ENCODE measurements at places on chromosomes 6 and 20.

DNA sequence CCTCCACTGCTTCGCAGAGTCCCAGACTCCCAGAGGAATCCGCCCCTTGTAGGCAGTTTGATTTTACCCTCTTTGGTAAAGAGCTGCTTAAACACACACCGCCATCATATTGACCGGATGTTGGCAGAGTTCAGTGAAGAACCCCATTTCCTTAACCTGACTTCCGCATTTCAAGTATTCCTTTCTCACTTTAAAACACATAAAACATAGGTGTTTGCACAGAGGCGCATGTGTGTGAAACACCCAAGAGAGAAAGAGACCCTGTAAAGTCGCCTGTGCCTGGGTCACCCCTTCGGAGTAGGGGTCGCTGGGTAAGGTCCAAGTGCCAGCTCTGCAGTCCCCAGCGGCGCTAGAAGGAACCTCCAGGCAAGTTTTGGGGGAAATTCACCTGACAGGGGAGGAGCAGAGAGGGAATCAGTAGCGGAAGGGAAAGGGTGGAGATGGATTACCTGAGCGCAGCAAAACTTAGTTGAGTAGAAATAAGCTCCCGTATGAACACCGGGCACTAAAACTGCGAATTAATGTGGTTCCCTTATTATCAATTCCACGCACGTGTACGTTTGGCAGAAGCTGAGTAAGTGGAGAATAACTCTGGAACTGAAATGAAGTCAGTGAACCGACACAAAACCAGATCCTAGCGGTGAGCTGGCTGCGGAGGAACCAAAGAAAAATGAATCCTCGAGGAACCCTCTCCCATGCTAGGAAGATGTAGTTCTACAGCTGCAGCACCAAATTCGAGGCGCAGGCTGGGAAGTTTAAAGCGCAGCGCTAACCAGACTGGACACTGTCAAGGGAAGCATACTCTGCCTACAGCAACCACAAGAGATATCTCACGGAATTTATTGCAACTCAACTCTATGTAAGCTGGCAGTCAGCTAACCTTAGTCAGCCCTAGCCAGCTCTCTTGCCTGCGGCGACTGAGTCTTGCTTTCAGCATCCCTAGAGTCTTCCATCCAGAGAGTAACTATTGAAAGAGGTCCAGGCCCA, 3.5 kb upstream of the HTR1B start:
- DNase-seq = no peak

DNA sequence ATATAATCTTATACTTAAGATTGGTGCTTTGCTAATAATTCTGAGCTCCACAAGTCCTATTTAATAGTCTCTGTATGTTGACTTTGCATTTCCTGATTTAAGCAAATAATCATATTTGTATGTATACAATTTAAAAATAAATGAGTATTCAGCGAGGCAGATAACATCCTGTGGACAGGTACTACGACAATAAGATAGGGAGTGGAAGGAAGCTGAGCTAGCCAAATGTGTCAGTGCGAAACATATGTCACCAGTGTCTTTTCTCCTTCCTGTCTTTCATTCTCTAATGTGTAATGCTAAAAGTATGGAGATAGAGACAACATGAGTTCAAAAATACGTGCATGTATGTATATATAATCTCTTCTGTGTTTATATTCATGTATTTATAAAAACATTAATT, 359.6 kb upstream of the KCNQ5 start:
- DNase-seq = no peak

DNA sequence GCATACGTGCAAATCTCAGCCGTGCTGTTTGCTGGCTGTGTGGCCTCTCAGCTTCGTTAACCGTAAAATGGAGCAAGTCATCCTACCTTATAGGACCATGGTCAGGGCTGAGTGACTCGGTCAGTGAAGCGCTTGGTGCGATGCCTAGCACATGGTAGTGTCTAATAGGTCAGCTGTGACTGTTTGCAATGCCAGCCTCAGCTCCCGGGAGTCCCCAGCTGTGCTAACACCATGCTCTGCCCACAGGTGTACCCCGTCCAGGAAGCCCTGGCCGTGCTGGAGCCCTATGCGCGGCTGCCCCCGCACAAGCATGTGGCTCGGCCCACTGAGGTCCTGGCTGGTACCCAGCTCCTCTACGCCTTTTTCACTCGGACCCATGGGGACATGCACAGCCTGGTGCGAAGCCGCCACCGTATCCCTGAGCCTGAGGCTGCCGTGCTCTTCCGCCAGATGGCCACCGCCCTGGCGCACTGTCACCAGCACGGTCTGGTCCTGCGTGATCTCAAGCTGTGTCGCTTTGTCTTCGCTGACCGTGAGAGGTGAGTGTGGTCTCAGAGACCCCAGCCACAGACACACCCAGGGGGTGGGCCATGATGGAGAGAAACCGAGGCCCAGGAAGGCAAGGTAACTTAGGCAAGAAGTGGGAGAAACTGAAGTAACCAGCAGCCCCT, 10.6 kb downstream of the TRIB3 start:
- DNase-seq = no peak

GRCh38 chr6:679282-679681, 13.7 kb downstream of the EXOC2 start:
- DNase-seq = no peak

DNA sequence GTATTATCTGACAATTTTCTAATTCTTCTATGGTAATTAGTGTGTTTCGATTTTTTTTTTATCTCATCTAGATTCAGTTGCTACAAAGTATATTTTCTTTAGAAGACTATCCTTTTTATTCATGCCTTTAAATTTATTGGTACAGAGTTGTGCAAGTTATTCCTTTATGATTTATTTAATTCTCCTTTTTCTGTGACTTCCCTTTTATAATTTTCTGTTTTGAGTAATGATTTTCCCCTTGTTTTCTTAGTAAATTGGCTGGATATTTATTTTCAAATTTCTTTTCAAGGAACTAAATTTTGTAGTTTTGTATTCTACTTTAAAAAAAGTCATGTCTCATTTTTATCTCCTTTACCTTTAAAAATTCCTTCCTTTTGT, 2.4 kb upstream of the IL22RA2 start:
- DNase-seq = no peak

DNA sequence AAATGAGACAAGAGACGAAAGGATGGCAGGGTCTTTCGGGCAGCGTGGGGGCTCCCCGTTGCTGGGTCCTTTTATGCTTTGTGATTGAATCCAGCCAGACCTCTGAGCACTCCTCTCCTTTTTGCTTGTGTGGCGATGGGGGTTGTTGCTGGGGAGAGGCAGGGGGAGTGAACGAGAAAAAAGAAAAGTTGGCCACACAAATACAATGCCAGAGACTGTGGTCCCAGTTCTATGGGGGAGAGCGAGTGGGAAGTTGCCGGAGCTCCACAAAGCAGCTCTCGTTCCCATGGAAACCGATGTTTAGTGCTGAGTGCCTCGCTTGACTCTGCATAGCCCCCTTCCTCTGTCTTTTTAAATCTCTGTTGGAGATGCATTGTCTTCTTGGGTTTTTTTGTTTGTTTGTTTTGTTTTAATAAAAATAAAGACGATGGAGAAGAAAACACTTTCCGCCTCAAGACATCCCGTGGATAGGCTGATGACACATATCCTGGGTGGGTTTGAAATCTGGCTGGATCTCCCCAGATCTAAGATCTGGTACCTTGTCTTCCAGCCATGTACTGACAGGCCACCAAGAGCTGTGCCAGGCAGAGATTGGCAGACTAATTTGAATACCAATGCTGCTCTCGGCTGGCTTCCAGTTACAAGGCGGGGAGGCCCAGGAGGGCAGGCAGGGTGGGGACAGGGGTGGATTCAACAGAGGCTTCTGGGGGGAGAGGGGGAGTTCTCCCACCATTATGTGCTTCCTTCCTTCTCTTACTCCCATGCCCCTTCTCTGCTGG, 529.3 kb downstream of the QKI start:
- no peak for DNase-seq

GRCh38 chr6:136501096-136501495, 49.1 kb downstream of the MAP7 start:
- DNase-seq = no peak

- DNase-seq = no peak
These were observed 47.4 kb downstream of the NINL start for GRCh38 chr20:25537890-25538289.

GRCh38 chr20:62475027-62475771, 596 bp downstream of the GATA5 start:
- DNase-seq = no peak

- no peak for DNase-seq
These were observed 23.5 kb downstream of the PPP1R3G start for GRCh38 chr6:5108536-5109150.

- no peak for DNase-seq
These were observed 286.7 kb downstream of the TFAP2B start for GRCh38 chr6:51105357-51105756.

- DNase-seq = no peak
These were observed 206.4 kb upstream of the HDDC2 start for GRCh38 chr6:125507987-125508655.

- DNase-seq = no peak
These were observed 302.0 kb upstream of the STXBP5 start for GRCh38 chr6:146901940-146902816.
